ENCODE measurements at places on chromosomes 2 and 18.

DNA sequence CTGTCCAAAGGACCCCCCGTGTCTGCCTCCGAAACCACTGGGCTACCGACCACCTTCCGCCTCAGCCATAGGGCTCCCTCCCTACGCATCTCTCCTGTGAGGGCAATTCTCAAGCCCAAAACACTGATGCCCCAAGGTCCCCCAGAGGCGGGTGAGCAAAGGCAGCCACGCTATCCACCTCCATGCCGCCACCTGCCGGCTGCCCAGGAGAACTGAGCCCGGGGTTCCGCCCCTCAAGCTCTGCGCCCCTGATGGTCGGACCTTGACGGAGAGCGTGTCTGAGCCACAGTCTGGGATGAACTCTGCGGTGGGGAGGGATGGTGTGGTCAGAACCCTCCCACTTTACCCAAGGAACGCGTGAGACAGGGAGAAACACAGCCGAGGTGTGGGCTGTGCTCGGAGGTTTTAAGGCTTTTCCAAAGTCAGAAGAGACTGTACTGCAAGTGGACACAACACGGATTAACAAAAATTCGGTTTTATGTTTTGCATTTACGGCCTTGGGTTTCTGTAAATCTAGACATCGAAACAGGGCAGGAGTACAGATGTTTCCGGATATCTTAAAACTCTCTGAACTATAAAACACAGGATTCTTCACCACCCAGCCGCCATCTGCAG lies 114.1 kb downstream of the ZNF516 start:
- no peak for DNase-seq

DNA sequence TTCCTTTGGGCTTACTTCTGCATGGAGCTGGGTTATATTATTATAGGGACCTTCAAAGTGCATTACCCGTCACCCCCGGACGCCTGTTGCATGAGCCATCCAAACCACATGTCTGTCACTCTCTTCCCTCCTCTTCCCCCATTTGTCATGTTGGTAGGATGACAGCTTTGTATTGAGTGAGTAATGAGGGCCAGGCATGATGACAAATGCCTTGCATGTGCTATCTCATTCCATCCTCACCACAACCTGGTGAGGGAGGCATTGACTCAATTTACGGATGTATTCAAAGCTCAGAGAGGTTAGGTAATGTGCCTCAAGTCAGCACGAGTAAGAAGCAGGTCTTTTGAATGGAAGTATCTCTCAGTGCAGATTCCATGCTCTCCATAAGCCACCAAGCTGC lies 510.5 kb upstream of the TNP1 start:
- no peak for DNase-seq

- no peak for DNase-seq
Observed at GRCh38 chr2:62437785-62438184, 68.2 kb downstream of the TMEM17 start.

DNA sequence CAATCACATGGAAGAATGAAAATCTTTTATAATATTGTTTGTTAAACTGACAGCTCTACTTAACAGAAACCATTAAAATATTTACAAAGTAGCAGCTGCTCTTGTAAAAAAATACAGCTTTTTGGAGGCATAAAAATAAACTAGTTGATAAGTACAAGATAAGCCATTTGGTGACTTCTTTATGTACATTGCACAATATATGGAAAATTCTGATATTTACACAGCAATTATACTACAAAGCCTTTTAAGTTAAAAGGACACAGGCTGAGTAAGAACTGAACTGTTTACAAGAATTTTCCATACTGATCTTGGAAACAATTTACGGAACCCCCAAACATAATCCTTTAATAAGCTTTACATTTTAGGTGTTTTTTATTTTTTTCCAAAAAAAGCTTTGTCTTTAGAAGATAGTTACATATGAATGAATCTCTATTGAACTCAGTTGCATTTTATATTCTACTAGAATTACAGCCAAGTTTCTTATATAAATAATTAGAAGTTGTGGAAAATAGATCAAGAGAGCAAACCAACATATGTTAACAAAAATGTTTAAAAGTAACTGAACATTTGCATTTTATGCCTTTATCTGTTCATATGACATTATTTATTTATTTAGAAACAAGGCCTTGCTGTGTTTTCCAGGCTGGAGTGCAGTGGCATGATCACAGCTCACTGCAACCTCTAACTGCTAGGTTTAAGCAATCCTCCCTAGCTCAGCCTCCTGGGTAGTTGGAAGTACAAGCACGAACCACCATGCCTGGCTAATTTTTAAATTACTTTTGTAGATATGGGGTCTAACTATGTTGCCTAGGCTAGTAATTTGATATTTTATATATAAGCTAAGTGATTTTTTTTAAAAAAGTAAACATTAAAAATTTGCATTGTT lies 142.5 kb downstream of the OTX1 start:
- DNase-seq: no peak

DNA sequence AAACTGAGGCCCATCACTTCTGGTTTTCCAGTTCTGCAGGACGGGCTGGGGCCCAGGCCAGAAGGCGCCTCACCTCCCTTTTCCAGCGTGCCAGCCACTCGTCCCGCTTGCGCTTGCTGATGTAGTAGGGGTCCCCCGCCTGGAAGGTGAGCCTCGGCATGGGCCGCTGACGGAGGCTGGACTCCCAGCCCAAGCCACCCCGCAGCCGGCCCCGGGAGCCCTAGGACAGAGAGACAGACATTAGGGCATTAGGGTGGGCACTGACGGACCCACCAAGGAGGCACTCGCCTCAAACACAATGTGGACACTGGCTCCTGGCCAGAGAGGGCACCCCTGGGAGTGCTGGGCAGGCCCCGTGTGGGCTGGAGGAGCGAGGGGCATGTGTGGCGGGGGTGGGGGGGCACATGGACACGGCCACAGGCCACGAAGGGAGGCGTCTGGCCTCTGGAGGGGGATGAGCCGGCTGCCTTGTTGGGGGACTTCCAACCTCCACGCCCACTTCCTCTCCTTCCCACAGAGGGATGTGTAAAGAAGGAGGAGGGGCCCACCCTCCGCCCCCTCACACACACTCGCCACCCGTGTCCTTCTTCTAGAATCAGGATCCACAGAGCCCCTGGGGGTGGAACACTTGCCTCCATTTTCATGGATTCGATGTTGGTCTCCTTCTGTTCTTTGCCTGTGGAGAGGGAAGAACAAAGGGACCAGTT lies 66.7 kb downstream of the DNMT3A start:
- no peak for DNase-seq

GRCh38 chr2:20668871-20669475 lies 2.0 kb downstream of the GDF7 start:
- DNase-seq: no peak

- DNase-seq: no peak
Observed at GRCh38 chr2:26581991-26582842, 58.9 kb downstream of the CIB4 start.

- DNase-seq: peak; percentile 38
Observed at GRCh38 chr18:56036741-56037140, 448.7 kb upstream of the TCF4 start.

DNA sequence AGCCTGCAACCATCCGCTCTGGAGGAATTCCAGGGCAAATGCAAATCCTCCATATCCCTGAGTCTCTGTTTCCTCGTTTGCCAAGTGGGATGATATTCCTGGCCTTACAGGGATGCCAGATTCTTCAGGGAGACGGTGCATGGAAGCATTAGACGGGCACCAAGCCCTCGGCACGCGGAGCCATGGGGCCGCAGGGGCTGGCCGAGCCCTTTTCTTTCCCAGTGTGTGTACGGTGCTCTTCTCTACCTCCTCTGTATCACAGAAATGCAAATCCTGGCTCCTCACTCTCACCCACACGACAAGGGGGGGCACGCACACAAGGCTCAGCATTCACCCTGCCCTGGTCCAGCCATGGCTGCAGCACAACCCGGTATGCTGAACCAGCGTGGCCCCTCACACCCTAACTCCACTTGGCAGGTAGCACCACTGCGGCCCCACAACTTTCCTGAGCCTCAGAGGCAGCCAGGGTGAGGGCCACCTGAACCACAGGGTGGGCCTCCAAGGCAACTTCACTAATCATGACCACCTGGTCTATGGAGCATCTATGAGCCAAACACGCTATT lies 64.1 kb upstream of the SALL3 start:
- DNase-seq: no peak

- no peak for DNase-seq
Observed at GRCh38 chr2:7333960-7334493, 416.8 kb downstream of the RNF144A start.

DNA sequence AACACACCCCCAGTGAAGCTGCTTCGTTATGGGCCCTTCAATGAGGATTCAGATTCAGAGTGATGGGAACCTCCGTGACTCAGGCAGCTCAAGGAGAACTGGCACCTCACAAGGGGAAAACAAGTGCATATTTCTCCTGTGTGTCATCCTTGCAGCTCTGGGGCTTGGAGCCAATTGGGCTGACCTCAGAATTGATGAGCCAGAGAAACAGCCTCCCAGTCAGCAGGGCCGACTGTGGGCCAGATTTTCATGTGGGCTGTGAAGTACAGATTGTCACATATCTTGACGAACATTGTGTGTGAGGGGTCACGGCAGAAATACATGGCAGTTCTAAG lies 189.6 kb upstream of the SP5 start:
- DNase-seq: no peak

DNA sequence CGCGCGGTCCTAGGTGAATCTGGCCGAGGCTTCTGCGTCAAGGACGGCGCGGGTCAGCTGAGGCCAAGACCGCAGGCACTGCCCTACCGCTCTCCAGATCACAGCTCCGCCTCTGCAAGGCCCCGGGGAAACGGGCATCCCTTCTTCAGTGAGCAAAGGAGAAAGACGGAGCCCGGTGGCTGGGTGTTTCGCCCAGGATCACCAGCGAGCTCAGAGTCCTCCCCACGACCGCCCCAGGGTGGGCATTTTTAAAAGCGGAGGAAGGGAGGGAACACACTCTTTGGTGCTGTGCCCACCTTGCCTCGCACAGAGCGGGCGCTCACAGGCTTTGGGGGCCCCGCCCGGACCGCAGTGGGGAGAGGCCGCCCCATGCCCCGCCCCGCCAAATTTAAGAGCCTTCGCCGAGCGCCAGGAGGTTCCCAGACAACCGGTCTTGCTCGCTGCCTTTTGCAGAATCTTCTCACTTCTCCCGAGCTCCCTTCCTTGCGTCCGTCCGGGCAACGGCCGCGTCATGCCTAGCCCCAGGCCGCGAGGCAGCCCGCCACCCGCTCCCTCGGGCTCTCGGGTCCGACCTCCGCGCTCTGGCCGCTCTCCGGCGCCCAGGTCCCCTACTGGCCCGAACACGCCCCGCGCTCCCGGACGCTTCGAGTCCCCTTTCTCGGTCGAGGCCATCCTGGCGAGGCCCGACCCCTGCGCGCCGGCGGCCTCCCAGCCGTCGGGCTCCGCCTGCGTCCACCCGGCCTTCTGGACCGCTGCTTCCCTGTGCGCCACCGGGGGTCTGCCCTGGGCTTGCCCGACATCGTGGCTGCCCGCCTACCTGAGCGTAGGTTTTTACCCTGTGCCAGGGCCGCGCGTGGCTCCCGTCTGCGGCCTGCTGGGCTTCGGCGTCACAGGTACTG lies at the start of gene NOTO:
NOTO (plus strand) TSS at position 419 of the 899 bp plus-strand sequence; CDS start at position 512, 93 bp downstream.
- DNase-seq: no peak

- DNase-seq: peak; percentile 11
Observed at GRCh38 chr18:46400449-46400848, 256.6 kb downstream of the LOXHD1 start.

DNA sequence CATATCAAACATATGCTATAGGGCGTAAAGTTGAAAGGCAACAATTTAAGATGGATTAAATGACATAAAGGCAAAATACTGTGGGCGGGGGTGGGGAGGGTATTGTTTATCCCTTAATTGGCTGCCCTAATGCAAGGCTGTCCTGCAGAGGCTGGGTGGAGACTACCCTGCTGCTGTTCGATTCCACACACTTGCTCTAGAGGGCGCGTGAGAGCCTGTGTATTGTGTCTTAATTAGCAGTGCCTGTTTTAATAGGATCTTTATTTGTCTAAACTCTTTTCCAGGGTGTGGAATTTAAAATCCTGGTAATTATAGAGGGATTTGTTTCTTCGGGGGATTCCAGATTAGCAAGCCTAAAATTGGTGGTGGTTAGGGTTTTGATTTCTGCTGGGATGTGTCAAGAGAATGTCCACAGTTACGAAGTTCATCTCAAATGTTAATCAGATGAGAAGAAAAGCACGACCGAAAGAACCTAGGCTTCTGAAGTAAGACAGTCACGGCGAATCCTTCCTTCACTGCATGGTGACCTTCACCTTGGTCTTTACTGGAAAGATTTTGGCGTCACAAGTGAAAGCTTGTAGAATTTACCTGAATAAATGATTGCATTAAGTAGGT lies 103.5 kb upstream of the MAP3K20 start:
- no peak for DNase-seq

GRCh38 chr2:71226965-71227560 lies at the start of gene PAIP2B:
PAIP2B (minus strand) TSS chr2:71227103; CDS start chr2:71202589, 24,514 bp downstream.
- peak; percentile 99 for DNase-seq

DNA sequence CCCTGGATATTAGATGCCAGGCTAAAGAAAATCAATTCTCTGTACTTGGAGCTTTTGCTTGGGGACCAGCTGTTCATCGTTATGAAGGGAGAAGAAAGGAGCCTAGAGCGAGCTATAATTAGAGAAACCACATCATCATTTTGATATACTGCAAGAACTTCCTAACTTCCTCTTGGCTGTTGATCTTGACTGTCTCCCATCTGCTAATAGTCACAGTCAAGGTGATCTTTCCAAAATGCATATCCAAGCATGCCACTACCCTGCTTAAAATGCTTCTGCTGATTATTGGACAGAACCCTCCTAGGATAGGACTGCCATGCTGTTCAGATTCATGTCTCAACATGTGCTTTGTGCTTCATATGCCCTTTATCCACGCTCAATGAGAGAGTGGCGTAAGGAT lies 54.8 kb downstream of the RAPGEF4 start:
- DNase-seq: no peak

DNA sequence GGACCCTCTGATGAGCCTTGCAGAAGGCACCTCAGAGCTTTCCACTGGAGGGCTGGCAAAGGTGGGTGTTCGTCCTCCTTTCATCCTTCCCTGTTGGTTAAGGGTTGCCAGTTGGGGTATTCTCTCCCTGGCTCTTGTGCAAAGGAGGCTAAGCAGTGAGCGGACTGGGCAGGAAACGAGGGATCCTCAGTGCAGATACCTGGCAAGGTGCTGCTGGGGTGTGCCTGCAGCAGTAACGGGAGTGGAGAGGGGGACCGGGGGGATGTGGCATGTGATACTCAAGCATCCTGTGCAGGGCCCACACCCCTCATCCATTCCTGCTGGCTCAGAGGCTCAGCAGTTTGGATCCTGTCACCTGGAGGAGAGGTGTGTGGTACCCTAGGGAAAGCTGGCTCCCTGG lies 4.2 kb upstream of the ADCY3 start:
- DNase-seq: no peak

DNA sequence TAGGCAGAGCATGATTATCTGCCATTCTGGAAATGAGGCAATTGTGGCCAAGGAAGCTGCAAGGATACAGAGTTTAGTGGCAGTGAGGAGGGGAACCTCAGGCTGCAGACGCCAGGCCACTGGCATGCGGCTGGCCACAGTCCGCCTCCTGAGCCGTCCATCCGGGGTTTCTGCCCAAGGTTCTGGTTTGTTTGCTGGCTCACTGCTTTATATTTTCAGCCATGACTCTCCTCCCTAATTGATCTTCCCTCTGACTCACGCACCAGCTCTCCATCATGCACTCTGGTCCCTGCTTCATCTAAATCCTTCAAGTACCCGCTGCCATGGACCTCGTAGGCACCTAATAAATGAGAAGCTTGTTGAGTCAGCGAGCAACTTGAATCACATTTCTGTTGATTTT lies 107.8 kb upstream of the REV1 start:
- DNase-seq: no peak

Data from DMS79 treated with DMSO at 0.1 percent for 48 hours (cell line).